ENCODE measurements at places on chromosomes 7 and 10.

DNA sequence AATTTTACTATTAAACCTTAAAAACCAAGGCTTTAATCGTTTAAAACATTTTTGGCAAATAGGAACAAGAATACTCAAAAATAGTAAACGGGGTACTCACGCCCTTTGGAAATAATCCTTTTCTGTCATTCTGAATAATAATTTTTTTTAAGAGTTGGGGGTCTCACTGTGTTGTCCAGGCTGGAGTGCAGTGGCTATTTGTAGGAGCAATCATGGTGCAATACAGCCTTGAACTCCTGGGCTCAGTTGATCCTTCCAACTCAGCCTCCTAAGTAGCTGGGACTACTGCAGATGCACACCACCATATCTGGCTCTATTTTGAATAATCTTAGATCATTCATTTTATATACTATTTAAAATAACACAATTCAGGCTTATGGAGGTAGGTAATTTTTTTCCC lies 24.9 kb downstream of the LUC7L2 start:
- DNase-seq = no peak

GRCh38 chr10:71687480-71687879 lies 32.1 kb downstream of the C10orf105 start:
- DNase-seq = no peak

GRCh38 chr7:36396150-36396549 lies 6.5 kb downstream of the ANLN start:
- DNase-seq = no peak

GRCh38 chr10:70915206-70915605 lies 26.8 kb upstream of the PCBD1 start:
- DNase-seq = no peak

DNA sequence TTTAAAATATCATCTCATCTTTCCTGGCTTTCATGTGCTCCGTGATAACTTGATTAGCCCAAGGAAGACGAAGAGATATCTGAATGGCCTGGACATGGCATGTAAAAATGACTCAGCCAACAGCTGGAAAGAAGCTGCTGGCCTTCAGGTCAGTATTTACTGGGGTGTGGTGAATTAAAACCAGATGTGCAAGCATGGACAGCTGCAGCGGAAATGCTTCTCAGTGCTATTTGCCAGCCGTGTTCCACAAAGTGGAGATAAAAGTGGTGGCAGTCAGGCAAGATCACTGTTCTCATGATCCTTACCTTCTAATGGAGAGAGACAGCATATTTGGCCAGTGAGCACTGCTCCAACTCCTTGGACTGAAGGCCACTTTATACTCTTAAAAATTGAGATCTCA lies 203.1 kb upstream of the VSTM2A start:
- no peak for DNase-seq

DNA sequence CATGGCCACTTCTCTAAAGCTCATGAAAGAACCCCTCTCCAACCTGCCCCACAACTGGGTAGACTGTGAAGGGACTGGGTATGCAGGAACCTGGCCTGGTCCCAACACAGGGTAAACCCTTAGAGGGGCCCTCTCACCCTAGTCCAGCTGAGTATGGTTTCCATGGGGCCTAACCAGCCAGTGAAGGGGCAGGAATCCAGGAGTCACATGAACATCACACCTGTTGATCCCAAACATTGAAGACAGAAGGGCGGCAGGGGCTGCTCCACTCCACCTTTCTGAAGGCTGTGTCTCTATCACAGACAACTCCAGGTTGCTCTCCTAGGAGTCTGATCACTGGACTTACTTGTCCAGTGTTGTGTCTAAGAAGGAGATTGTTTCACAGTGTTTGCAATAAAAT lies 30.8 kb downstream of the GRID1 start:
- DNase-seq = no peak

GRCh38 chr10:4720463-4720862 lies 105.5 kb upstream of the AKR1E2 start:
- DNase-seq = no peak

DNA sequence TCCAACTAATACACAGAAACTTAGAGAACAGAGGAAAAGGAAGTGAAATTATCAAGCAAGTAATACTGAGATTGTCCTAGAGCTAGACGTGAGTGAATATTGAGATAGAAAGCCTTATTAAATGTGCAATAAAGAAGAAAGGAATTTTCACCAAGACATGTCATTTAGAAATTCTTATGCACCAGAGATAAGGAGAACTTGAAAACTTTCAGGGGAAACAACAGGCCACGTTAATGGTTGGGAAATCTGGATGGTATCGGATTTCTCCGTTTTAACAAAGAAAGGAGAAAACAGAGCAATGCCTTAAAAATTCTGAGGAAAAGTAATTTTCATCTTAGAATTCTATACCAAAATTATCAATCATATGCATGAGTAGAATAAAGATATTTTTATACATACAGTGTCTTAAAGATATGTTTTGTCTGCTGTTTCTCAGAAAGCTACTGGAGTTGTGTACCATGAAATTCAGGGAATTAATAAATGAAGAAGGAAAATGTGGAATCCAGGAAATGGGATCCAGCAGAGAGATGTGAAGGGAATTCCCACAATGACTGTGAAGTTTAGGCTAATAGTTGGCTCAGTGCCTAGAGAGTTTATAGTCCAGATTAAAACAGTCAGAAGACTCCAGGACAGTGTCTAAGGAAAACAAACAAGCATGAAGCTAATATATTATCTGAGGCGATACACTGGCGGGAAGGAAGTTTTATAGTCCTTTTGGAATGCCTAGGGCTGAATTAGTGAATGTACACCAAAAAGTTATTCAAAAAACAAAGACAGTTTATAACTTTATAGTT lies 159.5 kb downstream of the PPP1R9A start:
- DNase-seq = no peak

- DNase-seq = no peak
Observed at GRCh38 chr7:93828260-93828659, 62.3 kb downstream of the TFPI2 start.

DNA sequence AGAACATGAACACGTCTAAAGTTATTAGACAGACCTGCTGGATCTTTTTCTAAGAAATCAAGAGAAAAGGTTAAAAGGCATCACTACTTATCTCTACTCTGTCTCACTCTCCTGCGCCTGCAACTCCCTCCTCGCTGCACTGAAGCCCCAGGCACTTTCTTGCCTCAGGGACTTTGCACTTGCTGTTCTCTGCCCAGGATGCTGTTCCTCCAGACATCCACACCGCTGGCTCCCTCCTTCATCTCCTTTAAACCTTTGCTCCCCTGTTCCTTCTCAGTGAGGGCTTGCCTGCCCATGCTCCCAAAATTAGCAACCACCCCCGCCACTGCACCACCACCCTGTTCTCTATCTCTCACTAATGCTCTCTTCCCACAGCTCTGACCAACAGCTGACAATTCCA lies 87.4 kb downstream of the GOLGA7B start:
- no peak for DNase-seq

- DNase-seq = no peak
Observed at GRCh38 chr10:126179637-126180036, 208.6 kb downstream of the ADAM12 start.

GRCh38 chr10:77028042-77028441 lies 609.6 kb downstream of the KCNMA1 start:
- DNase-seq = no peak

DNA sequence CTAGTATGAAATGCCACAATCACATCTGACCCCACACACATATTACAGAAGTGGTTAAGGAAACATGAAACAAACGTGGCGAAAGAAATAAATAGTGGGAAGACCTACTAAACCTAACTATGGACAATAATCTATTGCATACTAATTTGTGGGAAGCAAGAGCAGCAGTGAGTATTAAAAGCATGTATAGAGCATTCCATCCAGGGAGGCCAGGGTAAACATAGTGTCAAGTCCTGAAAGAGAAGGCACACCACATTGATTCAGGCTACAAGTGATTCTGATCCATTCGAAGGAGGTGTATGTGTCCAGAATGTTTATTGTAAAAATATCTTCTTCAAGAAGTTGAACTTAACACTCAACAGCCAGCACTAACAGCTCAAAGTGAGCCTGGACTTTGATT lies 29.2 kb downstream of the CACNA2D1 start:
- DNase-seq = no peak

DNA sequence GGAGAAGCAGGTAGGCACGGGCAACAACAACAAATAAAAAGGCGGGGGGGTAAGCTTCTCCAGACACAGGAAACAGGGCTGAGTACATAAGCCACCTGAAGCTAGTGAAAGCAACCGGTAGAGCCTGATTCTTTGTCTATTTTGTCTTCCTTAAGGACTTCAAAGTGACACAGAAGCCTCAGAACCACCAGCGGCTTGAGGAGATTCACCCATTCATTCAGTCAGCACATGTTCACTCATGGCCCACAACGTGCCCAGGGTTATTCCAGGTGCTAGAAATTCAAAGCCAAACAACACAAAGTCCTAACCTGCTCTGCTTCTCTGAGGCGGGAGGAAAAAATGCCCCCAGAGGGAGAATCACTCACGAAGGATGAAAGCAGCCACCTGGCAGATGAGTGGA lies 69.3 kb upstream of the C7orf33 start:
- no peak for DNase-seq

GRCh38 chr10:29736366-29737073 lies 101.7 kb upstream of the SVIL start:
- no peak for DNase-seq

DNA sequence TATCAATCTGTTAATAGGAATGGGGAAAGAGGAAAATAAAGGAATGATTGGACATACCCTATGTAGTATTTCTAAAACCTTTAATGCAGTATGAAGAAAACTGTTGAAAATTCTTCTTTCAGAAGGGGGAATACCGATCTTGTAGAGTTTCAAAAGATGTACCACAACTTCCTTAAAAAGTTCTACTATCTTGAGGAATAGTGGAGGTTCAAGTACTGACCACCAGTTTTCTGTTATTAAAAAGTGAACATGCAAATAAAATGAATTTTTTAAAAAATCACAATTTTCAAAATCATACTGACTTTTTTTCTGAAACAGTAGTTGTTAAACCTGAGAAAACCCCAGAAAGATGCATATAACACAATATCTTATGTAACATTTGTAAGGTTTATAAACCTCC lies 86.5 kb downstream of the HERC4 start:
- no peak for DNase-seq

DNA sequence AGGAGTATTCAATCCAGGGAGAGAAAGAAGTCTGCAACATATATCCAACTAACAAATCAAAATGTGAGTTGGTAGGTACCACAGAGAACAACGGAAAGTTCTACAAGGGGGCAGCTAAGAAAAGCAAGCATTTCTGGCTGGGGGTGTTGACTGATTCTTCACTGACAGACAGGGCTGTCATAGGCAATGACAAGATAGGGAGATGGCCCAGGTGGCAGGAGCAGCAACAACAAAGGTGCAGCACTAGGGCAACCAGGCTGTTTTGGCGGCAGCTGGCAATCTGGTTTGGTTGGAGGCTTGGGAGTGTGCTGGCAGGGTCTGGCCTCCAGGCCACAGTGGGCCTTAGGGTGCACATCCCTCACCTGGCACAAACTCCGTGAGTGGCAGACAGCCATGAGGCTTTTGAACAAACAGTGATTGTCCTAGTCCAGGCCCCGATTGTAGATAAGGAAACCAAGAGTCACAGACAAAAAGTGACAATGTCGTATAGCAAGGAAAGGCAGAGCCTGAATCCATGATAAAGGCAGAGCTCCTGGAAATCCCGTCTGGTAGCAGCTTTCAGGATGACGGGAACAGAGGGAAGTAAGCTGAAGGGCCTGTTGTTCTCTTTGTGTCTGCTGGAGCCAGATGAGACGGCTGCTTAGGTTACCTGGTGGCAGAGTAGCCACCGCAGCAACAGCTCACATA lies 28.4 kb downstream of the DPCD start:
- no peak for DNase-seq

- no peak for DNase-seq
Observed at GRCh38 chr7:93980744-93981479, 23.2 kb downstream of the BET1 start.

- no peak for DNase-seq
Observed at GRCh38 chr10:29297678-29298077, 8.8 kb downstream of the LYZL1 start.

DNA sequence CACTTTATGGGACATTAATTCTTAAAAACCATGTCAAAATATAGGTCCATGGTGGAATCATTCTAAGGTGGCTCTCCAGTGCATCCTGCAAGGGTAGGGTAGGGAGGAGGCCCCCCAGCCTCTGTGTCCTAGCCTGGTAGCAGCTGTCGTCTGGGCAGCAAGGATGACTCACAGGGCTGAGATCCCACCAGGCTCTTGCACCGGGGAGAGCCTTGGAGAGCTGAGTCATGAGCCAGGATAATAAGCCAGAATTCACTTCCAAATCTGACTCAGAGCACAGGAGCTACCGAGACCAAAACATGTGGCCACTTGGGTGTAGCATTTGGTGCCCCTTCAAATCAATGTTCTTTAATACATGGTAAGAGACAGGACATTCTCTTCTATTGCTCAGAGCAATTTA lies 298.5 kb downstream of the NEBL start:
- no peak for DNase-seq

DNA sequence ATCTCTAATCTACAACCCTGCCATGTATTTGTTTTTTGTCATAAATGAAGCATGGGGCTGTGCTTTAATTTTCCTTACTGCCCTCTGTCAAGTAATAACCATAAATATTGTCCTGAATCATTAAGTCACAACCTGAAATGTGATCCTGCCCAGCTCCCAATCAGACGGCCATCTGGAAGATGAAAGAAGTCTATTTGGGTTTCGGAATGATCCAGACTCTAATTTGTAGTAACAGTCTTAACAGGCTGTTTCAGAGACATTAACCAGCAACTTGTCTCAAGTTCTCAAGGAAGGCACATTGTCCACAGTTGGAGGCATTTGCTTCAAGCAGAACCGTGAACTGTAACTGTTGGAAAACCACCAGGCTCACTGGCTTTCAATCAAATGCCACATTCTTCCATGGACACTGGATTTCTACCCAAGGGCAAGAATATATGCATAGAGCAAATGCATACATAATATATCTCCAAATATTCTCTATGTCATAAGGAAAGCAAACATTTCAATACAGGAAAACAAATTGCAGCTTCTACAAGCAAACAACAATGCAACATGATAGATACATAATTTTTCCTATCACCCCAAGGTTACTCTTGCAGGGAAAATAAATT lies 405.2 kb upstream of the NPVF start:
- DNase-seq = no peak

- DNase-seq = no peak
Observed at GRCh38 chr10:59397961-59398360, 35.6 kb upstream of the FAM13C start.
